ENCODE measurements at places on chromosomes 13 and 19.

DNA sequence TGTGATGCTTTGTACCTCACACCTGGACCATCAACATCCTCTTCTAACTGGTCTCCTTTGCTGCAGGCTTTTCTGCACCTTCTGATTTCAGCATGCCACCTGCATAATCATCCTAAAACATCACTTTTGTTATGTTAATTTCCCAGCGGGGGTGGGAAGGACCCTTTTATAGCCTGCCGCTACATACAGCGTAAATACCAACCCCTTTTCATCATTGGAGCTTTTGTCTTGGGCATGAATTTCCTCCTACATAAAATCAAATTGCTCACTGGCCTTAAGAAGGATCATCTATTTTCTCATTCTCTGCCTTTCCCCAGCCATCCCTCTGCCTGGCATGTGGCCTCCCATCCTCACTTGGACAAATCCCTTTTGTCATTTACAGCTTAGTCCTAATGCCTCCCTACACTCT is 124.7 kb downstream of the RBM26 start:
- no peak for DNase-seq

- DNase-seq = no peak
Observed at GRCh38 chr19:5106191-5106726, 137.3 kb downstream of the KDM4B start.

GRCh38 chr13:52644108-52644507 is 1.9 kb downstream of the HNRNPA1L2 start:
- no peak for DNase-seq

GRCh38 chr19:1944088-1944915 is 3.3 kb downstream of the CSNK1G2 start:
- DNase-seq = no peak

- DNase-seq = no peak
Observed at GRCh38 chr13:82477436-82477835, 1404.8 kb downstream of the SLITRK1 start.

GRCh38 chr19:47641891-47642485 is 33.1 kb downstream of the BICRA start:
- DNase-seq = no peak

DNA sequence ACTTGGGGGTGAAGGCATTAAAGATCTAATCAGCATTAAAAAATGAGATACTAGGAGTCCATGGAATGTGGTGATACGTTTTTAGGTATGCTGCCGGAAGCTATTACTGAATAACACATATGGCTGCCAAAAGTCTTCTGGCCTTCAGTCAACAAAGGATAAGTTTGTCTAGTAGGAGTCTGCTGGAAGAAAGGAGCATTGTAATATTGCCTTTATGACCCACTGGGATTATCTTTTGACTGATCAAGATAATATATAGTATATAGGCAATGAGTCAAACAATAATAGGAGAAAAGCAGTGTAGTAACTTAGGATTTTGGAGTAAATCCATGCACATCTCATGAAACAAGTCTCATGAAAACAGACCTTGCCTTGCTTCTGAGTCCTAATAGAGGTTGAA is 295.4 kb downstream of the SLITRK6 start:
- no peak for DNase-seq

GRCh38 chr19:56321254-56321988 is 6.8 kb upstream of the ZSCAN5A start:
- no peak for DNase-seq

DNA sequence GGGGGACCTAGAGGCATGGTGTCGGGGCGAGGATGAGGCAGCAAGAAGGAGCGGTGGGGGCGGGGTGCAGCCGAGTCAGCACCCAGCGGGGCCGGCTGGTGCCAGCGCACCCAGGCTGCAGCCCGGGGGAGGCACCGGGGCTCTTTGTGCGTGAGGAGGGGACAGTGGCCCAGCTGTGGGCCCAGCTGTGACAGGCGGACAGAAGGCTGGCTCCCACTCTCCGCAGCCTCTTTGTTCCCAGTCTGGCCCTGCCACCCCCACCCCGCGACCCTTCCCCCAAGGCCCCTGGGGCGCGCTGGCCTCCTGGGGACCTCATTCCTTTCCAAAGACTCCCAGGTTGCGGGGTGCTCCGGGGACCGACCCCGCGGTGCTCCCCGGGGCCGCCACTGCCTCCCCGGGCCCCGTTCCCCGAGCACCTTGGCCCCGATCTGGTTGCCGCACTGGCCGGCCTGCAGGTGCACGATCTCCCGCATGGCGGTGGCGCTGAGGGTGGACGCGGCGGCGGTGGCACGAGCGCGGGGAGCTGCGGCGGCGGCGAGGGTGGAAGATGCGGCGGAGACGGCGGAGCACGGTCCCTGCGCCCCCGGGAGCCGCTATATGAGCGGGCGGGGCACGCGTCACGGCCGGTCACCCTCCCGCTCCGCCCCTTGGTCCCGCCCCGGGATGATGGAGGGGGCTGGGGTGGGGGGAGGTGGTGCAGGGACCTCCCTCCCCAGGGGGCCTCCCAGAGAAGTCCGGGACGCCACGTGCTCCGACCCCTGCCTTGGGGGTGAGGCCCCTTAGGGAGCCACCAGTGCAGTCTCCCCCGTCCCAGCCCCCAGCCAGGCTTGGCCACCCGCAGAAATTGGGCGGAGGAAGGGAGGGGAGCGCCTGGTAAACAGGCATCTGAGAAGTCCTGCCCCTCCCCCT is at the start of gene TUBB4A:
Gene TUBB4A, minus strand, starts transcription at position 570 of the 909 bp plus-strand sequence. Its CDS starts 97 bp downstream, at position 473.
- no peak for DNase-seq

- peak; percentile 86 for DNase-seq
Observed at GRCh38 chr19:11355160-11356073, at the start of gene PLPPR2. PLPPR2 (plus strand) TSS chr19:11355432; CDS start chr19:11357674, 2,242 bp downstream.

GRCh38 chr19:5083547-5083965 is 114.6 kb downstream of the KDM4B start:
- no peak for DNase-seq

- DNase-seq = no peak
Observed at GRCh38 chr13:75788481-75788981, 152.4 kb downstream of the LMO7 start.

DNA sequence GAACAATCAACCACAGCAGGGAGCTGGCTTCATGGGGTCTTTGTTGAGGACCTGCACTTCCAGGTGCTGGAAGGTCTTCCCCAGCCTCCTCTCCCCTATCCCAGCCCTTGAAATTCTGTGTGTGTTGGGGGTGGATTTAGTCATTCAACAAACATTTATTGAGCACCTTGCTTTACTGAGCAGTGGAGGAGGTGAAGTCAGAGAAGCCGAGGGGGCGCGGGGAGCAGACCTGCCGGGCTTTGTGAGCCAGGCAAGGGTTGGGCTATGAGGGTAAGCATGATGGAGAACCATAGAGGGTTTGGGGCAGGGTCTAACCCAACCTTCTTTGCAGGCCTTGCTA is 3.5 kb upstream of the C19orf85 start:
- no peak for DNase-seq

GRCh38 chr13:95677564-95678266 is 776 bp downstream of the DNAJC3 start:
- peak; percentile 45 for DNase-seq

GRCh38 chr19:48724796-48725753 is 5.5 kb upstream of the MAMSTR start:
- DNase-seq = peak; percentile 95

- DNase-seq = no peak
Observed at GRCh38 chr13:66875264-66875663, 354.9 kb downstream of the PCDH9 start.

DNA sequence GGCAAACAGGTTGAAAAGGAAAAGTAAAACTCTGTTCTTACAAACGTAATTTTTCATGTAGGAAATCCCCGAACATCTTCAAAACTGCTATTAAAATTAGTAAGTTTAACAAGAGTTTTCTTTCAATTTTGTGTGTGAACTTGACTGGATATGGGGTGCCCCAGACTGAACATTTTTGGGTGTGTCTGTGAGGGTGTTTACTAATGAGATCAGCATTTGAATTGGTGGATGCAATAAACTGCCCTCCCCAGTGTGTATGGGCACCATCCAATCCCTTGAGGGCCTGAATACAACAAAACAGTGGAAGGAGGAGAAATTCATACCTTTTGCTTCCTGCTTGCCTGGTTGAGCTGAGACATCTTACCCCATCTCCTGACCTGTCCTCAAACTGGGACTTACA is 11.8 kb downstream of the HAUS8 start:
- DNase-seq = no peak

GRCh38 chr19:32289566-32290210 is 55.7 kb upstream of the ZNF507 start:
- DNase-seq = no peak

- DNase-seq = no peak
Observed at GRCh38 chr19:41373993-41374392, 2.3 kb upstream of the TMEM91 start.

GRCh38 chr19:14115756-14116155 is 1.8 kb downstream of the PRKACA start:
- DNase-seq = no peak

- peak; percentile 47 for DNase-seq
Observed at GRCh38 chr19:57850553-57851017, 926 bp downstream of the ZNF587 start.

- DNase-seq = peak; percentile 88
Observed at GRCh38 chr19:3969435-3970312, 1.2 kb downstream of the DAPK3 start.

DNA sequence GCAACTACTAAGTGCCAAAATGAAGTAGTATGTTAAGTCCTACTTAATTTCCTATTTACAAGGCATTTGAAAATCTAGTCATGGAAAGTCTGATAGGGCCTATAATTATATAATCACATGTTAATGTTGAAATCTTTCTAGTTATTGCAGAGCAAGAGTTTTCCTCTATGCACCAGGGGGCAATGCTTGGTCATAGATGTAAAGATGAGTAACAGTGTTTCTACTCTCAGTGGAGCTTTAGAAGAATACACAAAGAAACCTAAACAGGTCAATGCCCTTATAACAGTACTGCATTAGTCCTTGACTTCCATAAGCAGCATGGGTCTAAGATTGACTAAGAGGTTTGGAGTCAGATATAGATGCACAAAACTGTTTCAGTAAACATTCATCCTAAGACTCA is 218.7 kb downstream of the KCTD12 start:
- peak; percentile 30 for DNase-seq
